ENCODE measurements at places on chromosomes 2 and 18. TPM values are rescaled to one million over a fixed set of nuclear protein-coding genes. Genes with fewer than 3 reads are reported as not detected.

FTCDNL1 gene
- total RNA-seq: 0.43 TPM

ZNF521 gene
- 41.8 TPM for total RNA-seq

NYAP2 gene
- total RNA-seq: not detected

LYPD1 gene
- 5.5 TPM for total RNA-seq

MDH1B gene
- total RNA-seq: 0.43 TPM

HAAO gene
- 0.14 TPM for total RNA-seq

CNRIP1 gene
- 42.2 TPM for total RNA-seq

EMX1 gene
- not detected for total RNA-seq

RNF125 gene
- total RNA-seq: not detected

AKAIN1 gene
- not detected for total RNA-seq

LIMS4 gene
- 18.6 TPM for total RNA-seq

MOGAT1 gene
- total RNA-seq: not detected

M1AP gene
- not detected for total RNA-seq

ATP6V1C2 gene
- 0.14 TPM for total RNA-seq

GREB1L gene
- total RNA-seq: 0.44 TPM

PRKCE gene
- 21.9 TPM for total RNA-seq

SCRN3 gene
- 19.3 TPM for total RNA-seq

RIT2 gene
- not detected for total RNA-seq

CHRND gene
- total RNA-seq: not detected

ACVR1C gene
- total RNA-seq: not detected

COLEC11 gene
- total RNA-seq: 1.1 TPM

COBLL1 gene
- 8.9 TPM for total RNA-seq

SP100 gene
- 104 TPM for total RNA-seq

TUBB8B gene
- not detected for total RNA-seq

STARD6 gene
- not detected for total RNA-seq

CD302 gene
- 4.2 TPM for total RNA-seq

DUSP19 gene
- 0.88 TPM for total RNA-seq

CD226 gene
- total RNA-seq: 1.1 TPM

OTOF gene
- total RNA-seq: 0.14 TPM

RTP5 gene
- not detected for total RNA-seq

C2orf80 gene
- not detected for total RNA-seq

LYPD6 gene
- total RNA-seq: 12.0 TPM

C2orf78 gene
- not detected for total RNA-seq

UGT1A6 gene
- total RNA-seq: not detected

DIPK1C gene
- not detected for total RNA-seq

SPATA3 gene
- total RNA-seq: not detected

FAHD2B gene
- total RNA-seq: 3.7 TPM

SERPINB3 gene
- not detected for total RNA-seq

ZNF638 gene
- total RNA-seq: 119 TPM

CPO gene
- not detected for total RNA-seq

ATP6V1B1 gene
- total RNA-seq: 1.9 TPM

IL1B gene
- 183 TPM for total RNA-seq

CELF4 gene
- total RNA-seq: not detected
